Activated CD8-positive, alpha-beta memory T cell treated with anti-CD3 and anti-CD28 coated beads for 24 hours (primary cell): ENCODE measurements at places on chromosomes 6 and 20.

DNA sequence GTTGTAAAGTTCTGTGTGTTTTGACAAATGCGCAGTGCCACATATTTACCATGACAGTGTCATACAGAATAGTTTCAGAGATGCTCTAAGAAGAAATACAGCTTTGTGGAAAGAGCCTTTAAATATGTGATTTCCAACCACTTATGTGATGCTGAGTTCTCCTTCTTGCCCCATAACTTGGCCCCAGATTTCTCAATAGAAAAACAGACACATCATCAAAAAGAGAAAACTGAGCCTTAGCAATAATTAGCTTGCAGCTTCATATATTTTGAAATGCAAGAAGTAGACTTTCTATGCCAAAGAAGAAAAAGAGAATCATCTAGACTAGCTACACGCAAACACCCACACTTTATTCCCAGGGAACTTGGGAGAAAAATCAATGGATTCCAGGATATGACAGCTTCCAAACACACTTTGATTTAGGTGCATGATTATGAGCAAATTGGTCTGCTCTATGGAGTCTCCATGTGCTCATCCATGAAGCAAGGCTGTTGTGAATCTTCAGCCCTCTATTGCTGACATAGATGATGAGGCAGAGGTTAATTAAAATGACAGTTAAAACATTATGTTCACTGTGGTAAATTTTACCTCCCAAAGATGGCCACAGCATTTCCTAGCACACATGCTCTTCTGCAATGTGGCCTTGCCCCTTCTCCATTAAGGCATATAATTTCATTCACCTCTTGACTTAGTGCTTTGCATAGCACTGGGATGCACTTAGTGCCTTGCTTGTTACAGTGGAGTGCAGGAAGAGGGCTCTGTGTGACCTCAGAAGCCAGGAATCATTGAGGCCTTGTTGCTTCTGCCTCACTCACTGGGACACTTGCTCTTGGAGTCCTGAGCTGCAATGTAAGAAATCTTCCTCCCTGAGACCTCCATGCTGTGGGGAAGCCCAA is 174.6 kb downstream of the SYNDIG1 start:
- DNase-seq: no peak

GRCh38 chr6:167350275-167350696 is 25.4 kb downstream of the TTLL2 start:
- peak; percentile 65 for DNase-seq

- DNase-seq: no peak
Measured at GRCh38 chr6:143609501-143609900, 68.3 kb upstream of the PHACTR2 start.

- DNase-seq: no peak
Measured at GRCh38 chr6:105364243-105364642, 38.6 kb downstream of the PREP start.

DNA sequence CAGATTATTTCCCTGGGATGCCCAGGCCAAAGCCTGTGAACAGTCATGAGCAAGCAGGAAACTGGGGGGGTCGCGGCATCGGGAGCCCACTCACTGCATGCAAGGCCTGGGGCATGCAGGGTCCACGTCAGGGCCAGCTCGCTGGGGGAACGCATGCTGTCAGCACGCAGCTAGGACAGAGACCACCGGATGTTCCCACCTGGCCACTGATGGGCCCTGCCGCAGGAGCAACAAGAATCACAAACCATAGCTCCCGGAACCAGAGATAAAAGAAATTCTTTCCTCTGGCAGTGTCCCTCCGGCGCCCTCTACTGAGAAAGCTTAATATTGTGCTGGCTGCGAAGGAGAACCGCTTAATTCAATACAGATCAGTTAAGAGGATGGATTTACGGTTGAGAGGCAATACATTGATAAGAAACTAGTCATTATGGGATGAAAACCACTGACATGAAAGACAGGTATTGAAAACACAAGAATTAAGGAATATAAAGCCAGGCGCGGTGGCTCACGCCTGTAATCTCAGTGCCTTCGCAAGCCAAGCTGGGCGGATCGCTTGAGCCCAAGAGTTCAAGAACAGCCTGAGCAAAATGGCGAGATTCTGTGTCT is 32.6 kb downstream of the C6orf15 start:
- DNase-seq: peak; percentile 83

GRCh38 chr6:8914700-8915099 is 479.4 kb upstream of the SLC35B3 start:
- no peak for DNase-seq
